ENCODE measurements at places on chromosomes 4 and X.

DNA sequence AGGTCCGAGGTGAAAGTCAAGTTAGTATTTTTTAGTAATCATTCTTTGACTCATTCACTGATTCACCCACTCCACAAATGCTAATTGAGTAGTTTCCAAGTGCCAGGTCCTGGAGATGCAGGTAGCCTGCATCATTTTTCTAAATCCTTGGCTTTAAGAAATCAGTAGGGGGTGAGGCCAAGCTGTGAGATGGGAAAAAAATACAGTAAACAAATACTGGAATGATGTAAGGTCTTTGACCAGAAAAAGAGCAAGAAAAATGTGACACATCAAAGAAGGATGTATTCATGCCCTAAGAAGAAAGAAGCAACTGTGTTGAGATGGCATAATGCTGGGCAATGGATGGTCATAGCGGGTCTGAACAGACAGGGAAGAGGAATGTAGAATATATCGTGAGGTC, 1386.6 kb downstream of the PCDH7 start:
- DNase-seq: no peak

DNA sequence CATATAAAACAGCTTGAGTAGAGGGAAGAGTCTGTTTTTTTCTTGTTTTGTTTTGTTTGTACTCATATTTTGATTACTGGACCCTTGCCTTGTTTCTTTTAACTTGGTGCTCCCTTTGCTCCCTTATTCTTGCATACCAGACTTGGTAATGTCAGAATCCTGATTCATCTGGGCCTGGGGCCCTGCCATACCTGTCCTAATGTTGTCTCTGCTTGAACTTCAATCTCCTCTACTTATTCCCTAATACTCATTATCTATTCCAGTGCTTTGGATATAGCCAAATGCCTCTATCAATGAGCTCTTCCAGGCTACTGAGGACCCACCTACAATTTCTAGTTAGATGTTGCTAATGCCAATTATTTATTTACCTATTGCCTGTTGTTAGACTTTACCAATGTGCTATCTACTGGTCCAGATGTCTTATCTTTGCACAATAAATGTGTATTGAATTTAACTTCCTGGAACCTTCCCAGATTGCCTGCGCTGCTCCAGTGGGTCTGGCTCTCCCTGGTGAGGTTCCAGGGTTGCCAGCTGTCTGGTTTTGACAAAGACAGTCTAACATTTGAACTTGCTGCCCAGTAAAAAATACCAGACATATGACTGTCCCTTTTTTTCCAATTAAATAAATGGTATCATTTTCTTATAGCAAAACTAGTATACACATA, 64.4 kb upstream of the ACSL4 start:
- DNase-seq: no peak

DNA sequence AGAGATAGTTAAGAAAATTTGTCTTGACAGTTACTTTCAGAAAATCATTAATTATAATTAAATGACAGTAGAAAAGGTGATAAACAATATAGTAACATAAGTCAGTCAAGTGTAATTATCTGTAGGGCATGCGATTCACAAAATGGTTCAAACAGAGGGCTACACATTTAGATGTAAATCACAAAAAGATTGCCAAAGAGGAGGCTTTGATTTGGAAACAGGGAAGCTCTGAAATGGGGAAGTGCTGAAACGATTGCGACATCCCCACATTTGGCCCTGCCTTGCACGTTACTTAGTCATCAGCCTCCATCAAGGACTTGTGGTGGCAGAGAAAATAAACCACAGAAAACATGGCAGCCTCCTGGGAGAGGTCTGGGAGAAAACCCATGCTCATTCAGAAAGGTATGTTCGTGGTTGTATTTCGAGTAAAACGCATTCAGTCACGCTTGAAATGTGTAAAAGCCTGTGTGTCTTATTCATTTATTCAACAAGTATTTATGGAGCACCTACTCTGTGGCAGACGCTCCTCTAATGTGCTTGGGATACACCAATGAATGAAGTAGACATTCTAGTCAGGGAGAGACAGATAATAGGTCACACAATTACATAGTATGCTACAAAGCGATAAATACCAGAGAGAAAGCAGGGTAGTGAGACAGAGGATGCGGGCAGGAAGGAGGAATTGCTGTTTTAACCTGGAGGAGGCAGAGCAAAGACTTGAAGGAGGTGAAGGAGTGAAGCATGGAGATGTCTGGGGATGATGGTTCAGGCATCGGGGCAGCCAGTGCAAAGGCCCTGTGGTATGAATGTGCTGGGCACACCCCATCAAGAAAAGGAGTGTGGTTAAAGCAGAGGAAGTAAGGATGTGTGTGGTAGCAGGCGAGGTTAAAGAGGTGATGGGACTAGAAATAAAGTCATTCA, 7.8 kb downstream of the RBM47 start:
- DNase-seq: peak; percentile 76

DNA sequence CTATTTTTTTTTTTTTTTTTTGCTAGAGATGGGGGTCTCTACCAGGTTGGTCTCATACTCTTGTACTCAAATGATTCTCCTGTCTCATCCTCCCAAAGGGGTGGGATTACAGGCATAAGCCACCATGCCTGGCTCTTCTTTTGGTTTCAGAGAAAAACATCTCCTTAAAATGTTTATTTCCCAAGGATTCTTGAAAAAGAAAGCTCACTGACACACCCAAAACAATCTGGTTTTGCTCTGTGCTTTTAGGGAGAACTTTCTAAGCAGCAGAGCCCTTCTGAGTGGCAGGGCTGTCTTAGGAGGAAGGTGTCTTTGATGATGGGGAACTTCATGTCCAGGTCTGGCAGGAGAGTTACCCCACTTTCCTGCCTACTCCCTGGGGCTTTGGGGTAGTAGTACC, 1.2 kb downstream of the SOD3 start:
- no peak for DNase-seq

DNA sequence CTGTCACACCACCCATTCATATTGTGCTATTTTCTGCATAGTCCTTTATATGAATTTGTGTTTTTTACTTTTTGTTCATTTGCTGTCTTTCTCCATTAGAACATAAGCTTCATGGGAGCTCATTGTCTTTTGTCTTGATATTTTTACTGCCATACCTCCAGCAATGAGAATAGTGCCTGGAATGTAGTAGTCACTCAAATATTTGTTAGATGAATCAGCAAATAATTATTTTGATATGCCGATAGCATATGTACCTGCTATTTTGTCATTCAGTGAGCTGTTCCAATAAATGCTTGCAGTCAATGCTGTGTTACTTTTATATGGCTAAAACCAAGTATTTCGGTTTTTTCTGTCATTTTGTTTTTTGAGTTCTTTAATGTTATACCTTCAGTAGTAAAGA, 43.5 kb upstream of the SLC25A31 start:
- DNase-seq: no peak

All from pons (tissue), 1 donor.